ENCODE measurements at places on chromosomes 6 and 20.
A peak's percentile ranks its signal among the peaks of the same experiment; 100 is the strongest.

DNA sequence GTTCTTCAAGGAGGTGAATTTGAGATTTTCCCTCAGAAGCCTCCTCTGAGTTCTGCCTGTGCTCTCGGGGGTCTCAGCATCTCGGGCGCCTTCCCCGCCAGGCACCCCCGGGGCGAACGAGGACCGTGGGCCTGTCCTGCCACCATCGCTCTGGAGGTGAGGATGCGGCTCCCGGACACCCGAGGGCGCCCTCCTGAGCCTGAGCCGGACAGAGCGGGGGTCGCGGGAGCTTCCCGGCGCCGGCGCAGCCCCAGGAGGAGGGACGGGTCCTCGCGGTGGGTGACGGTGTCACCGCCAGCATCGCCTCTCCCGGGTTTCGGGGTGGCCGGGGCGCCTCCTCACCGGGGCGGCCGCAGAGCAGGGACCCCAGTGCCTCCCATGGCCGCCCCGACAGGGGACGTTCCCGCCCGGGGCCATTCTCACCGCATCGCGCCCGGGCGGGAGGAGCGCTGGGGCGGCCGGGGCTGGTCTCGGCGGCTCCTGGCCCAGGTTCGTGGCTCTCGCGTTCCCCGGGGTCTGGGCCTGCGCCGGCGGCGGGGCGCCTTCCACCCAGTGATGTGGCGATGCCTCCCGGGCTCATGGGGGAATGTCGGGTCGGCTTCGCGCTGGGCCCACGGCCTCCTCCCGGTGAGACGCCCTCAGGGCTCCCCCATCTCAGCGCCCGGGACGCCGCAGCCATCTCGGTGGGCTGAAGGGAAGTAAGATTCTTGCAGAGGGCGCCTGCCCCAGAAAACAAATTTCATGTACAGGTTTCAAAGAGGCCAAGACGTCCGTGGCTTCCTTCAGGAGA lies 210.5 kb downstream of the ERMARD start:
- peak; percentile 27 for DNase-seq

DNA sequence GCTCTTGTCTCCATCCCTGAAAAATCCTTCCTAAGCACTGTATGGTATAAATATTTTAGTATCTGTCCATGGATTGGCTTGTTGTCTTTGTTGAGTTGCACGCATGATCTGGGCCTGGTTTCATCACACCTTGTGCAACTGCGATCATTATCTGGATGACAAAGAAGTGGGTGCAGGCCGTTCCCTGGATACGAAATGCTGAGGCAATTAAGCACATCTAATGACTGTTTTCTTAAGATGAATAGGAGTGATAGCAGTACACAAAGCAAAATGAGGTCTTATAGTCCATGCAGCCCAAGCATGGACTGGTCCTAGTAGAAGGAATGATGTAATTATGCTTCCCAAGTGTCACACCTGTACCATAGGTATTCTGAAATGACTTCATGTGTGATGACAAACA lies 47.8 kb downstream of the SLC35D3 start:
- no peak for DNase-seq

DNA sequence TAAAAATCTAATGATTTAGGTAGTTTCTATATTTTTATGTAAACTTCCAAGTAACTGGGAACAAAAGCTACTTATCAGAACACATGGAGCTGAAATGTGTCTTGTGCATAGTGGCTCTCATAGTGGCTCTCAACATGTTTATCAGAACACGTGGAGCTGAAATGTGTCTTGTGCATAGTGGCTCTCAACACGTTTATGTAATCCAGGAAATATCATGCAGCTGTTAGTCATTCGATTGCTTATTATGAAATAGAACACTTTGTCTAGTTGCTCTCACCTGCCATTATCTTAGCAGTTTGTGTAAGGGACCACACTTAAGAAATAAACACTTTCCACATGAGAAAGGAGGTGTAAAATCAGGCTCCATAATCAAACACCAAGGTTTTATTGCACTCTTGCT lies 119.2 kb upstream of the ASCC3 start:
- no peak for DNase-seq

GRCh38 chr20:62413025-62413570 lies 6.0 kb upstream of the CABLES2 start:
- DNase-seq, result no peak

DNA sequence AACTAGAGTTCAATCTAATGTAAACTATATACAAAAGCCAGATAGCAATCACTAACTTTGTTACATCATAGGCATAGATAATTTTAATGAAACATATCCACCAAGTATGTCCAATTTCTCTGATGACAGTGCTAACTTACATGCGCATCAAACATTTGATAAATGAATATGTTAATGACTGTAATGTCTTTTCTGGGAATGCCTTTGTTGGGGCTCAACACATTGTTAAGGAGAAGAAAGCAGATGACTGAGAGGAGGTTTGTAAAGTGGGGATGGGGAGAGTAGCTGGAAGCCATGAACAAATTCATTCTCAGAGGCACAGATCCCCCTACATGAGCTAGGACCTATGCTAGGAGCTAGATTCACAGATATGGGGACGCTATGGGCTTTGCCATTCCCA lies 950.0 kb downstream of the KIF16B start:
- no peak for DNase-seq

GRCh38 chr20:59300333-59301081 lies at the start of gene EDN3:
Gene EDN3 (plus strand): TSS chr20:59300611. CDS start chr20:59300813, 202 bp downstream.
- no peak for DNase-seq

- no peak for DNase-seq
Observed at GRCh38 chr6:83960664-83961063, 72.9 kb upstream of the MRAP2 start.

GRCh38 chr6:159682295-159682694 lies 10.7 kb downstream of the SOD2 start:
- DNase-seq, result no peak

DNA sequence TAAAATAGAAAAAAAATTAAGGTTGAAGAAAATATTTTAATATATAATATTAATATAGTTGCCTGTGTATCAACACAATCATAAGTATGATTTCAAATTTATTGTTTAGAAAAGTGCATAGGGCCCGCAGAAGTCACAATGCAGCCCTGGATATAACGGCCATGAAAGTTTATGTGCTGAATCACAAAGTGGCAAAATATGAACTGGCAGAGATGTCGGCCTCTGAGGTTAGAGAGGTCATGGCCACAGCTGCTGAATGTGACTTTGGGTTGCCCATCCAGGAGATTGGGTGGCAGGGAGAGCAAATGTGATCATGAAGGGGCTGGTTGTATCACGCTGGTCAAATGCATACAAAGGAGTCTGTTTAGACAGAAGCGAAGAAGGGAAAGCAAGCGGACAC lies 35.7 kb downstream of the COL11A2 start:
- DNase-seq, result no peak

GRCh38 chr20:24771542-24772061 lies 177.5 kb upstream of the CST7 start:
- no peak for DNase-seq

- no peak for DNase-seq
Observed at GRCh38 chr6:34358389-34358905, 34.0 kb downstream of the NUDT3 start.

- no peak for DNase-seq
Observed at GRCh38 chr6:119312875-119313338, 36.7 kb downstream of the MAN1A1 start.
